ENCODE measurements at places on chromosomes 4 and X. TPM values are rescaled to one million over a fixed set of nuclear protein-coding genes. Genes with fewer than 3 reads are reported as not detected.

- no peak for DNase-seq
These were observed 708 bp downstream of the TMSB4X start for GRCh38 chrX:12975670-12975965.

DNA sequence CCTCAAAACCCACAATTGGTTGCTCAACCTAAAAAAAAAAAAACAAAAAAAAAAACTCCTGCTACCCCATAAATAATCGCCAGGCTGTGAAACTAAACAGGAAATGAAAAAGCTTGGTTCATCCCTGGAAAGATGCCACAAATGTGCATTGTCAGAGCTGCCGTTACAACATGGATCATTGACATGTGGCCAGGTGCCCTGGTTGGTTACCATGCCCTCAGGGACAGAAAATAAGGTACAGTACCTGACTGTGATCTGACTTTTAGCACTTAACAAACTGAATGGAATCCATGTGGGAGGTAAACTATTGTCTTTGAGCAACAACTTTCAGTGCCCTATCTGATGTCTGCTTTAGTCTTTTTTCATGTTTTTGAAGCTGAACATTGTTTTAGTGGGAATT lies 118.0 kb upstream of the RPL34 start:
- DNase-seq: no peak

GRCh38 chr4:148305751-148306150 lies 136.5 kb downstream of the NR3C2 start:
- DNase-seq: no peak

DNA sequence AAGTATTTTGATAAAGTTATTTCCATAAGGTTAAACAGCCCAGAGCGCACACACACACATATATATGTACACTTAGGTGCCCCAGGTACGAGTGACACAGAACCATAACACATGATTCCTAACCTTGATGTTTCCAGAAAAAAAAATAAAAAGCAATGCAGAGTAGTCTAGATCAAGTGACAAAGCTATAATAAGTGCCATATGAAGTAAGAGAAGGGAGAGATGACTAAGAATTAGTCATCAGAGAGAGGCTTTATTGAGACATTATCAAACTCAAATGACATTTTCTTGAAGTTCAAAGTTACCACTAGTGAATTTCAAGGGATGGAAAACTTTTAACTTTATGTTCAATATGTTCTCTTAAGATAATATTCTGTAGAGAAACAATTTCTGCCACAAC lies 215.0 kb downstream of the HTR2C start:
- no peak for DNase-seq

- no peak for DNase-seq
These were observed 46.4 kb upstream of the SPRY1 start for GRCh38 chr4:123350191-123350544.

GRCh38 chr4:164866817-164867490 lies 10.0 kb upstream of the APELA start:
- no peak for DNase-seq

DNA sequence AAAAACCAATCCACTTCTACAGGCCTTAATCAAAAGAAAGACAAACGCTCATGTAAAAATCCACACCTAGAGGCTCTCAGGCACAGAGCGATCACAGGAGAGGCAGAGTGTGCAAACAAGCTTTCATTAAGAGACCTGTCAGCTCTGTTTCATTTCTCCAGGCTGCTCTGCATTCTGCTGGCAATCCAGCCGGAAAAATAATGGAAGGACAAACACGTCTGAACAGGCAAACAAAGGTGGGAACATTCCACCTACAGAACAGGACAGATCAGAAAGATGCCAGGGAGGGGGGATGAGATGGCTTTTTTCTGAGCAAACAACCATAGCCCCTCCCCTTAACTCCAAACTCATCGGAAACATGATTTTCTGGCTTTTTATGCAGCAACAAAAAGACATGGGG lies 9.7 kb downstream of the SOD3 start:
- no peak for DNase-seq

GRCh38 chrX:137195991-137196390 lies 162.2 kb upstream of the GPR101 start:
- no peak for DNase-seq

Gene CDK16
- 101 TPM for polyA plus RNA-seq
